A549 treated with Hydrocortisone at 1 μM for 4 hours (cell line): ENCODE measurements at places on chromosomes 2 and 18. TPM values are rescaled to one million over a fixed set of nuclear protein-coding genes. Genes with fewer than 3 reads are reported as not detected.

Gene DCDC2C
- 0.21 to 0.56 TPM (median 0.40 TPM) in 4 of 5 replicates, not detected in the other for total RNA-seq

Gene PTH2R
- total RNA-seq: not detected in 5 replicates

Gene MYCN
- not detected in 5 replicates for total RNA-seq

Gene CD207
- total RNA-seq: not detected in 5 replicates

Gene CYP27C1
- 3.2 to 4.2 TPM (median 3.7 TPM) in 5 replicates for total RNA-seq

Gene ALPP
- 9.3 to 13.2 TPM (median 12.1 TPM) in 5 replicates for total RNA-seq

Gene KATNAL2
- total RNA-seq: 1.2 to 2.0 TPM (median 1.7 TPM) in 5 replicates

Gene ZNF396
- total RNA-seq: 0.66 to 0.88 TPM (median 0.78 TPM) in 5 replicates

Gene GGCX
- total RNA-seq: 39.5 to 46.3 TPM (median 44.6 TPM) in 5 replicates

Gene TRAF3IP1
- 11.4 to 16.5 TPM (median 12.9 TPM) in 5 replicates for total RNA-seq

Gene NAPG
- total RNA-seq: 8.4 to 13.7 TPM (median 11.3 TPM) in 5 replicates
